Subcutaneous adipose tissue (tissue), 4 donors: ENCODE measurements at places on chromosomes 12 and 14. TPM values are rescaled to one million over a fixed set of nuclear protein-coding genes. Genes with fewer than 3 reads are reported as not detected.

IFNG gene
- not detected for total RNA-seq

NEUROD4 gene
- total RNA-seq: not detected

SLCO1B1 gene
- not detected for total RNA-seq

LGR5 gene
- 0.88 TPM for total RNA-seq

ANO2 gene
- total RNA-seq: 30.3 TPM

HELB gene
- total RNA-seq: 7.5 TPM

MYF5 gene
- total RNA-seq: not detected

BEGAIN gene
- total RNA-seq: not detected
